HT-29 (cell line): ENCODE measurements at places on chromosomes 3 and 15. TPM values are rescaled to one million over a fixed set of nuclear protein-coding genes. Genes with fewer than 3 reads are reported as not detected.
A peak's percentile ranks its signal among the peaks of the same experiment; 100 is the strongest.

DNA sequence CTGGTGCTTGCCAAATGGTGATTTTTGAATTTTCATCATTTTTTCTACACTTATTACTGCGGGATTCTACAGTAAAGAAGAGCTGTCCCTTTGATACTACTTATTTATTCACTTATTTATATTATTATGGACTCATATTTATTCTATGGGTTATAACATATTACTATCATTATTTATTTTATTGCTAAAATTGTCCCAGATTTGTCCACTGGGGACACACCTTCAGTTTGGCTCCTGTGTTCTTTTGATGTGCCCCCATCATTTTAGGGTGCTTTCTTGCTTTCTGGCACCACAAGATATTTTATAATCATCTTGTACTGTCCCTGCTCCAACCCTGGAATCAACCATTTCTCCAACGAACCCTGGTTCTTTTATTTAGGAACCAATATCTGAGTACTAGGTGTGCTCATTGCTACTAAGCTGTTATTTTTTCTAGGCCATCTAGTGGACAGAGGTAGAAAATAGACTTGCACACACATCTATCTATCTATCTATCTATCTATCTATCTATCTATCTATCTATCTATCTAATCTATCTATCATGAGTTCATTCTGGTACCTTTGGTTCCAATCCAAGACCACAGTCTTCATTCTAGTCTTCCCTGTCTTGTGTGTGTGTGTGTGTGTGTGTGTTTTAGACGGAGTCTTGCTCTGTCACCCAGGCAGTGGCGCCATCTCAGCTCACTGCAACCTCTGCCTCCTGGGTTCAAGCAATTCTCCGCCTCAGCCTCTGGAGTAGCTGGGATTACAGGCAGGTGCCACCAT, 16.0 kb downstream of the SLC22A14 start:
- DNase-seq, result peak; percentile 15

DNA sequence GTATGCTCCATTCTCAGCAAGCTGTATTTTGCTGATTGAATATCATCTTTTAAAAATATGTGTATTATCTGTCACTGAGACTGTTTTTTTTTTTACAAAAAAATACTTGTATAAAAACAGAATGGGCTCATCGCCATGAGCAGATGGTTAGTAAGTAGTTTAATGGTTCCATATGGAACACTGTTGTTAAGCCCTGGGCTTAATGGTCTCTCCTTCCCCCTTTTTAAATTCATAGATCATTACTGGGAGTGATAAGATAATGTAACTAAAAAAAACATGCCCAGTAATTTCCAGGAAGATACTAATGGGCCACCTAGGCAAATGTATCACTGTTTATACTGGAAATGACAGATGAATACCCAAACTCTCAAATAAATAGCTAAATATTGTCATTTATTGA, 95.3 kb upstream of the TPRG1 start:
- DNase-seq, result no peak

DNA sequence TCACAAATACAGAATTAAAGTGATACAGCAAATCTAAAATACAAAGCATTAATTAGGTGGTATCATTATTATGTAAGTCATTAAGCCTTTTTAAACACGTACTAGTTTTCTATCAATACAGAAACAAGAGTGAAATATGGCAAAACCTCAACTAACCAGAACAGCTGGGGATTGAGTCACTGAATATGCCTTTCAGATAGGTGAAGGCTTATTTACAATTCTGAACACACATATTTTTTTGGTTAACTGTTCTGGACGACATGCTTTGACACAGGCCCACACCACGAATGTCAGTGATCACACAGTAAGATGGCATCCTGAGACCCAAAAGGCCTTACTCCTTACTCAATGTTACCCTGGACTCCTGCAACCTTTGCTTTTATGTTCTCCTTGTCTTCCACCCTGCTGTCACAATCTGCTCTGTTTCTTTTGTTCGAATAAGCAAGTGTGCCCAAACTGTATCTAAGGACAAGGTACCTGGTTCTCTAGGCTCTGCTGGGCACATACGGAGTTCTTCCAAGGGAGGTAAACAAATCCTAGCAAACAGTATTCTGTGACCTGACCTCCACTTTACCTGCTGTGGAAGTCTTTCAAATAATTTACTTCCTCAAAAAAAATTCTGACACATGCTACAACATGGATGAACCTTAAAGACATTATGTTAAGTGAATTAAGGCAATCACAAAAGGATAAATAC, 7.0 kb downstream of the SFMBT1 start:
- DNase-seq, result no peak

DNA sequence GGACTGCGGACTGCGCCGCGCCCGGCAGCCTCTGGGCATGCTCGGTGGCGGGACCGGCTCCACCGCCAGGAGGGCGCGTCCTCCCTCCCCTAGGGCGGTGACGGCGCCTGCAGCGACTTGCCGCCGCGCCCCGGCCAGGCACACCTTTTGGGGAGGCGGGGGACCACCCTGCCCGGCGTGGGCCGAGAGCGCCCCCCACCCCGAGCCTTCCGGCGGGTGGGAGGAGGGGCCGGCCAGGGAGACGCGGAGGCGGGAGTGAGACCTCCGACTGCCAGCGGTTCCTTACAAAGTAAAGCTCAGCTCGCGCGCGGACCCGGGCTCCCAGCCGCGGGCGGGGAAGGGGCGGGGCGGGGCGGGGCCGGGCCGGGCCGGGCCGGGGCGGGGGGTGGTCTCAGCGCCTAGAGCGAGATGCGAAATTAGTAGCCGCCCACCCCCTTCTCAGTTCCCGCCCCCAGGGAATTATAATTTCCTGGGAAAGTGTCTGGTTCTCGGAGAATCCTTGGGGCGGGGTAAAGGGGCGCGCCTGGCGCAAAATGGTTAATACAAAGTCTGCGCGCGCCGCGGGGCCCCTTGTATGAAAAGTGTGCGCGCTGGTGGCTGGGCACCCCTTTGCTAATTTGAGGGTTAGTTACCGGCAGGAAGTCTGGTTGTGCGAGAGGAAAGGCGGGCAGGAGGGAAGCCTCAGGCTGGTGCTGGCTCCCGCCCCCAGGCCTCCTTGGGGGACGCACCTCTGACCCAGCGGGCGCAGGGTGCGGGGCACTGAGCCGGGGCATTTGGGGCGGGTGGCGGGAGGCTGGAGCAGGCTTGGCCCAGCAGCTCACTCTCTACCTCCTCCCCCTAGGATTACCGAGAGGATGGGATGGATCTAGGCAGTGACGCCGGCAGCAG, 224.8 kb upstream of the IL12A start:
- DNase-seq, result peak; percentile 30

DNA sequence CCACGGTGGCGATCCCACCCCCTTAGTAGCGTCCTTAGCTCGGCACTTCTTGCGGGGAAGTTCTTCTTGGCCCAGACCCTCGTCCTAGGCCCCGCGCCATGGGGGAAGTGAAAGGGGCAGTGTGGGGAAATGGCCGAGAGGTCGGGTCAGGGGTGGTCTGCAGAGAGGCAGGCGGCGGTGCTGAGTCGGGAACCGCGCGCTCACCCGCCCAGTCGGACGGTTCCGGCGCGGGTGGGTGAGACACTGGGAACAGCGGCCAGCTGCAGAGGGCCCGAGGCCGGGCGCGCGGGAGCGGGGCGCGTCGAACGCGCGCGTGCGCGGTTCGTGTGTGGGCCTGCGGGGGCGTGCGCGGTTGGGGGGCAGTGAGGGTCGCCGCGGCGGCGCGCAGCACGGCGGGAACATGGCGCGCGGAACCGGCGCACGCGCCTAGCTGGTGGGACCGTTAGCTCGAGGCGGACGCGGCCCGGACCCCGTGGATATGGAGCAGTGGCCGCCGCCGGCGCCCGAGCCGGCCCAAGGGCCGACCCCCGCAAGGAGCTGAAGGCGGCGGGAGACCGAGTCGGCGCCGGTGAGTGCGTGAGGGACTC, 246.9 kb downstream of the GOLGA6L6 start:
- no peak for DNase-seq

DNA sequence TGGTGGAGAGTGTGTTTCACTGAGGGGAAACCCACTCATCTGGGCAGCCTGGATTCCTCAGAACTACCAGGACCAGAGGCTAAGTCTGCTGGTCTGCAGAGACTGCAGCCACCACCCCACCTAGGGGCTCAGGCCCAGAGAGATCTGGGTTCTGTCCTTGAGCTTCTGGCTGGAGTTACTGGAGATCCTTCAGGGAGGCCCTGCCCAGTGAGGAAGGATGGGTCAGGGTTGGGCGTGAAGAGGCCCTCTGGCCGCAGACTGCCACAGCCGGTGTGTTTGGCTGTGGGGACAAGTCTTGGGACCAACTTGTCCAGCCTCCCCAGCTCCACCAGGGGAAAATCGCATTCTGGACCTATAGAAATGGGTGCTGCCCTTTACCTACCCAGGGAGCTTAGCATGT, 235.3 kb upstream of the CBLB start:
- no peak for DNase-seq

GRCh38 chr15:60507596-60508424, 28.9 kb upstream of the ICE2 start:
- DNase-seq, result peak; percentile 89

DNA sequence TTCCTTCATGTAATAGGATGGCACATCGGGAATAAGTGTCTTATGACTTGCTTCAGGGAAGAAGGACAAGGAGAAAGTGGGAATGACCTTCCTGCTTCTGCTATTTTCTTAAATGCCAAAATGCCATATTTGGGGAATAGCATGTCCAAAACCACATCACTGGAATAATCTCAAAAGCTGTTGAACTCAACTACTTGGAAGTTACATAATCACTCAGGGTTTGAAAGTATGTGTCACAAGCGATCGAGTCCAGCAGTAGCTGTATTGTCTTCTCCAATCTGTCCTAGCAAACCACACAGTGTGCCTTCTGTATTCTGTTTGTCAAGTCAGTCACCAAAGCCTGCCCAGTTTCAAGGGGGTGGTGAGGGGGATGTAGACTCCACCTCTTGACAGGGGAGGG, 58.3 kb upstream of the GADL1 start:
- no peak for DNase-seq

GRCh38 chr3:37764586-37764985, 97.1 kb upstream of the CTDSPL start:
- no peak for DNase-seq

Gene SEMA4B
- 198 and 272 TPM in 2 replicates for total RNA-seq

Gene ZXDC
- 41.2 and 42.2 TPM in 2 replicates for total RNA-seq

Gene CEP152
- total RNA-seq, result 11.1 and 15.2 TPM in 2 replicates

Gene TERC
- 748 and 829 TPM in 2 replicates for total RNA-seq

Gene ZNF774
- 1.2 and 2.5 TPM in 2 replicates for total RNA-seq

Gene RARB
- not detected in 2 replicates for total RNA-seq

Gene THAP10
- 2.7 and 3.9 TPM in 2 replicates for total RNA-seq
